Thoracic aorta (tissue), 2 donors: ENCODE measurements at places on chromosomes 12 and 14. TPM values are rescaled to one million over a fixed set of nuclear protein-coding genes. Genes with fewer than 3 reads are reported as not detected.

- H3K27ac ChIP-seq: no peak overlapping the region
- no peak overlapping the region for H3K4me3 ChIP-seq
- no peaks in the 10 kb centered on the region for H3K27me3 ChIP-seq
- H3K36me3 ChIP-seq: no peaks in the 10 kb centered on the region
Observed at GRCh38 chr12:81874166-81874565, 115.0 kb upstream of the PPFIA2 start.

GRCh38 chr14:100677554-100678468 is 48.9 kb upstream of the DLK1 start:
- H3K4me1 ChIP-seq: no peaks in the 10 kb centered on the region
- no peak overlapping the region for H3K27ac ChIP-seq
- no peaks in the 10 kb centered on the region for H3K36me3 ChIP-seq
- peaks cover 11% of the 10 kb centered on the region for H3K27me3 ChIP-seq
- H3K4me3 ChIP-seq: no peak overlapping the region

TTLL5 gene
- 47.9 TPM for total RNA-seq

CEBPE gene
- not detected for total RNA-seq

DNA sequence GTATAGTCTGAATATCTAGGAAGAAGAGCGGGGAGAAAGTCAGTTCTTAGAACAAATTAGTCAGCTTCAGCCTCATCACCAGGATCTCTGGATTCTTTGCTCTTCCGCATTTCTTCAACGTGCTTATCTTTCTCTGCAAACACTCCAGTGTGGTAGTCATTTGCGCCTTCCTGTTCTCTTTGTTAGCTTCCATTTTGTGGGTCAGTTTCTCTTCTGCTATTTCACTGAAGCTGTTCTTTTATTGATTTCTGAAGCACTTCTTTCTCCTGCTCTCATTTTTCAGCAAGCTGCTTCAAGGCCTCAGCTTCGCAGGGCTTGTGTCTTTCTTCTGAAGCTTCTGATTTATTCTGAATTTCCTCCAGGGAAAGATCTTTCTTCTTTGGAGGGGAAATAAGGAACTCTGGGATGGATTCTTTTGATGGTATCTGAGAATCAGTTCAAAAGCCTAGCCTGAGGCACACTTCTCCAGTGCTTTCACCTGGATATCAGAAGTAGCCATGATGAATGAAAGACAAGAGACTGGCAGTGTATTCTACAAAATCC is 13.5 kb downstream of the AMN1 start:
- H3K27me3 ChIP-seq: no peaks in the 10 kb centered on the region
- DNase-seq: no peak
- H3K4me3 ChIP-seq: no peak overlapping the region
- H3K27ac ChIP-seq: no peak overlapping the region
- H3K4me1 ChIP-seq: no peaks in the 10 kb centered on the region
- H3K36me3 ChIP-seq: no peaks in the 10 kb centered on the region

GRCh38 chr12:103855036-103855712 is 14.1 kb upstream of the NT5DC3 start:
- H3K27ac ChIP-seq: no peak overlapping the region
- H3K4me1 ChIP-seq: peaks cover 44% of the 10 kb centered on the region
- no peak for DNase-seq
- H3K27me3 ChIP-seq: no peaks in the 10 kb centered on the region
- H3K36me3 ChIP-seq: no peaks in the 10 kb centered on the region

GRCh38 chr14:57686304-57686703 is 179.6 kb downstream of the SLC35F4 start:
- DNase-seq: no peak
- H3K27ac ChIP-seq: peak overlapping the region; percentile 46
- H3K27me3 ChIP-seq: no peaks in the 10 kb centered on the region
- peaks cover 26% of the 10 kb centered on the region for H3K4me1 ChIP-seq

DNA sequence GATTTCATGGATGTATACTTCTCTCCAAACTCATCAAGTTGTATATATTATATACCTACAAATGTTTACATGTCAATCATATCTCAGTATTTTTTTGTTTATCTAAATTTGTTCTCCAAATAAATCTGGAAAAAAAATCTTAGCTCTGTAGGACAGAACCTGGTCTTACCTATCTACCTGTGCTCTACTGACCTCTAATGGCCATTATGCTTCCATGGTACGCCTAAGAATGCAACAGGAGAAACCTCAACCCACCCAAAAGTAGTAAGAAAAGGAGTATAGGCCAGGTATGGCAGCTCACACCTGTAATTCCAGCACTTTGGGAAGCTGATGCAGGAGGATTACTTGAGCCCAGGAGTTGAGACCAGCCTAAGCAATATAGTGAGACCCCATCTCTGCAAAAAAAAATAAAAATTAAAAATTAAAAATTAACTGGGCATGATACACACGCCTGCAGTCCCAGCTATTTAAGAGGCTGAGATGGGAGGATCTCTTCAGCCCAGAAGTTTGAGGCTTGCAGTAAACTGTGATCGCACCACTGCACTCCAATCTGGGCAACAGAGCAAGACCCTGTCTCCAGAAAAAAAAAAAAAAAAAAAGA is 8.7 kb downstream of the OR11H4 start:
- H3K4me3 ChIP-seq: no peak overlapping the region
- no peaks in the 10 kb centered on the region for H3K4me1 ChIP-seq
- H3K27me3 ChIP-seq: no peaks in the 10 kb centered on the region

DNA sequence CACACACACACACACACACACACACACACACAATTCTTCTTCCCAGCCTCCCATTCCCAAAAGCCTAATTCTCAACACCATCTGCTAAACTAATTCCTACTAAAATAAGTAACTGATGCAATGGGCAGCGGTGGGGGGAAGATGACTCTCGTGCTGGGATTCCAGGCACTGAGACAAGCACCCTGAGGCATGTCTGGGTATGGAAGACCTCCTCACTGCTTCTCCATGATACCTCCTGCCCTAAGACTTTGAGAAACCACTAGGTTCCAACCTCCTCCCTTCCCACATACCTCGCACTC is 789 bp upstream of the VWF start:
- H3K4me3 ChIP-seq: no peak overlapping the region
- H3K4me1 ChIP-seq: no peaks in the 10 kb centered on the region
- DNase-seq: no peak

GRCh38 chr14:77355811-77356210 is 21.1 kb downstream of the TMED8 start:
- H3K4me3 ChIP-seq: no peak overlapping the region
- H3K27ac ChIP-seq: no peak overlapping the region
- no peaks in the 10 kb centered on the region for H3K27me3 ChIP-seq
- no peak for DNase-seq
- no peaks in the 10 kb centered on the region for H3K36me3 ChIP-seq

- H3K27ac ChIP-seq: no peak overlapping the region
- no peak overlapping the region for H3K4me3 ChIP-seq
- no peaks in the 10 kb centered on the region for H3K4me1 ChIP-seq
- no peaks in the 10 kb centered on the region for H3K27me3 ChIP-seq
- no peak for DNase-seq
Observed at GRCh38 chr14:71956920-71957563, 24.8 kb downstream of the RGS6 start.

DNA sequence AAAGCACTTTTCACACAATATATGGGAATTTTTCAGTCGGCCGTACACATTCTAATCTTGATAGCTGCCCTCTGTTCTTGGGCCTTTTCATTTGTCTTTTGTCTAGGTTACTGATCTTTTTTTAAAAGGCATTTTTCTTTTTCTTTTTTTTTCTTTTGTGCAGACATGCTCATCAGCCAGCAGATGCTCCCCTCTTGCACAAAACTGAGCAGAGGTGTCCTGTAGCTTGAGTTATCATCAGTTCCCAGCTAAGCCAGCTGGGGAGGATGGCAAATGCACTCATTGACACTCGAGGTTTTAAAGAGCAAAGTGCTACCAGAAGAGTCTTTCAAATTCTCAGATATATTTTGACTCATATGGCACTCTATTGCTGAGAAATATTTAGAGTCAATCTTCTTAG is 913.9 kb upstream of the SEL1L start:
- no peak for DNase-seq
- H3K36me3 ChIP-seq: no peaks in the 10 kb centered on the region
- no peak overlapping the region for H3K27ac ChIP-seq
- H3K27me3 ChIP-seq: no peaks in the 10 kb centered on the region
- H3K4me1 ChIP-seq: no peaks in the 10 kb centered on the region
- no peak overlapping the region for H3K4me3 ChIP-seq
